ENCODE measurements at places on chromosomes 2 and 18. TPM values are rescaled to one million over a fixed set of nuclear protein-coding genes. Genes with fewer than 3 reads are reported as not detected.

The POLR1A gene
- 26.6 TPM for total RNA-seq

The PREB gene
- total RNA-seq: 42.1 TPM

The EPHA4 gene
- 31.9 TPM for total RNA-seq

- DNase-seq: no peak
These were observed 167.6 kb downstream of the RND3 start for GRCh38 chr2:150319658-150320555.

GRCh38 chr2:134838143-134838620 lies at the start of gene ACMSD:
TSS of gene ACMSD (plus strand) at chr2:134838616. CDS start at chr2:134838683, 67 bp downstream.
- no peak for DNase-seq

GRCh38 chr2:204695506-204695905 lies 150.2 kb downstream of the PARD3B start:
- no peak for DNase-seq

GRCh38 chr2:229370509-229370908 lies 99.4 kb upstream of the PID1 start:
- DNase-seq: no peak

DNA sequence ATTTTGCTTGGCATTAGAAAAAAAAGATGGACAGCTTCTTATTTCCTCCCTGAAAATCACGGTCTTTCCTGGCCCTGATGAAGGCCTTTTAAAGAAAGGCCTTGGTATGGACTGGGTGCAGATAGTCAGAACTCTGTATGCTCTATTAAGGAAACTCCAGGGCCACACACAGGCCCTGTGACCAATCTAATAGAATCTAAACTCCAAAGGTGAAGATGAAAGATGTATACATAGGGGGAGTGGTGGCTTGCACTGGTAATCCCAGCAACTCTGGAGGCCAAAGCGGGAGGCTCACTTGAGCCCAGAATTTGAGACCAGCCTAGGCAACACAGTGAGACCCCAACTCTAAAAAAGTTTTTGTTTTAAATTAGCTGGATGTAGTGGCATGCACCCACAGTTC lies 37.3 kb downstream of the OXER1 start:
- no peak for DNase-seq

Measured in upper lobe of right lung (tissue), 1 donor.